Activated CD8-positive, alpha-beta memory T cell treated with anti-CD3 and anti-CD28 coated beads for 24 hours (primary cell): ENCODE measurements at places on chromosomes 13 and 19.
A peak's percentile ranks its signal among the peaks of the same experiment; 100 is the strongest.

GRCh38 chr19:19115954-19116353, 22.3 kb downstream of the TMEM161A start:
- peak; percentile 78 for DNase-seq

DNA sequence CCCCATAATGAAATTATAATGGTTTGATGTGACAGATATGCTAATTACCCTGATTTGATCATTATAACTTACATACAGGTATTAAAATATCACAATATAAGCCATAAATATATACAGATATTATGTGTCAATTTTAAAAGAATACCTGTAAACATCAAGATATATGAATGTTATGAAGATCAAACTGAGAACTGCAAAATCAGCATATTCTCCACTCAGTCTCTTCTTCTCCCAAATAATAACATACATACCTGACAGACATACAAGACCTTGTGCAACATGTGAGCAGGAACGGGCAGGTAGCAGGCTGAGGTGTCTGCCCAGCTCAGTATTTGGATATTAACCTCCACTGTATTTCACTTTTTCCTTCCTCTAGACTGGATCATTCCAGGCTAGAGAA, 547.2 kb downstream of the UQCRFS1 start:
- DNase-seq: no peak

DNA sequence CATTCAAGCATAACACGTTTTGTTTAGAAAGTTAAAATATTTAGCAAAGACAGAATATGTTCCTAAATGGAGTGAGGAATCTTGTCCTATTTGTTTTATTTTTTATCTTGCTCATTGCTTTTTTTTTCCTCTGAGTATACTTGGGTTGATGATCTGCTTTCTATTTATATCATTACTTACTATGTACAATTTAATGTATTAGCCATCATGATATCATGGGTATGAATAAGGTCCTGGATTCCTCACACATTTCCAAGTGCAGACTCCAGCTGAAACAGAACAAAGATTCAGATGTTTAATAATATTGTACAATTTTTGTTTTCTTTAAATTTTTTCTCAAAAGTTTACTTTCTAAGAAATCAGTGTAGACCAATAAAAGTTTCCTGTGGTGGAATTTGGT, 388.2 kb downstream of the GPC6 start:
- no peak for DNase-seq

GRCh38 chr13:73943137-73943964, 190.9 kb downstream of the KLF12 start:
- DNase-seq: no peak

DNA sequence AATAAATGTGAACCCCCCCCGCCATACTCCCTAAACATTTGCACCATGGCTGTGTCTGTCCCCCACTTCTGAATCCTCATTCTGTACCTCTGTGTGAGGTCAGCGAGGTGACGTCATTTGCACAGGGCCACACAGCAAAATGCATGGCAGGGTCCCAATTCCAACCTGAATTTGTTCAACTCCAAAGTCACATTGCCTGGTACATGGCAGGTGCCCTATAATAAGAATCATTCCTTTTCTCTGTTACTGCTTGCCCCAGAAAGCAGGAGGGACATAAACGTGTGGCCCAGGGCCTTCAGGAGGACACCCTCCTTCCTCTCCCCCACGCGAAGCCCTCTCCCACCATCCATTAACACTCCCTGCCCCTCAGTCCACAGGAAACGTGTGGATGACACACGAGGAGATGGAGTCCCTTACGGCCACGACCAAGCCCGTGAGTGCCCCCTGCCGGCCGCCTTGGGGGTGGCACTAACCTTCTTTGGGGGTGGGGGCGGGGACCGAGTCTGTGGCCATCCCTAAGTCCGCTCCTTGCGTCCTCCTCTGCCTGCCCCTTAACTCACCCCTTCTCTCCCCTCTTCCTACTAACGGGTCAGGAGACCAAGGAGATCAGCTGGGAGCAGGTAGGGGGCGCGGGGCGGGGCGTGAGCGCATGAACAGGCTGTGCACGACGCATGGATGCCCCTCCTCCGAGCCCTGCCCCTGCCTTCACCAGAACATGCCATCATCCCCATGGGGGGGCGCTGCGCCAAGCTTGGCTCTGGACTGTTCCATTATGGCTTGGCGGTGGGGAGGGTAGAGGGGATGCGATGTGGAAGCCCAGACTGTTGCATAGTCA, 9.4 kb downstream of the HRC start:
- peak; percentile 95 for DNase-seq

- DNase-seq: no peak
Measured at GRCh38 chr19:55670280-55671053, 4.6 kb upstream of the EPN1 start.

DNA sequence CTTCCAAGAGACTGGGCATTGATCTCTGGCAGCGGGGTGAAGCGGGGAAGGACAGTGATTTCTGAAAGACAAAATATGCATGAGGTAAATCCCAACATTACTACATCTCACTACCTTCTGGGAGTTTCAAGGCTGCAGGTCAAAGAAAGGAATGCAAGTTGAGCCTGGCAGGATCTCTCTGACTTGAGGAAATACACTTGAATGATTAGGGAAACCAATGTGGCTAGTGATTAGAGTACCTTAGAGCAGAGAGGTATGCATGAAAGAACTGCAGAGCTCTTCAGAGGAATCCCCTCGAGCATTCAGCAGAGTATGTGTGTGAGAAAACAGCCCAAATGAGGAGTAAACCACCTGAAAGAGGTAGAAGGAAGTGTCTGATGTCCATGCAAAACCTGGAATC, 2874.1 kb upstream of the PCDH20 start:
- no peak for DNase-seq

DNA sequence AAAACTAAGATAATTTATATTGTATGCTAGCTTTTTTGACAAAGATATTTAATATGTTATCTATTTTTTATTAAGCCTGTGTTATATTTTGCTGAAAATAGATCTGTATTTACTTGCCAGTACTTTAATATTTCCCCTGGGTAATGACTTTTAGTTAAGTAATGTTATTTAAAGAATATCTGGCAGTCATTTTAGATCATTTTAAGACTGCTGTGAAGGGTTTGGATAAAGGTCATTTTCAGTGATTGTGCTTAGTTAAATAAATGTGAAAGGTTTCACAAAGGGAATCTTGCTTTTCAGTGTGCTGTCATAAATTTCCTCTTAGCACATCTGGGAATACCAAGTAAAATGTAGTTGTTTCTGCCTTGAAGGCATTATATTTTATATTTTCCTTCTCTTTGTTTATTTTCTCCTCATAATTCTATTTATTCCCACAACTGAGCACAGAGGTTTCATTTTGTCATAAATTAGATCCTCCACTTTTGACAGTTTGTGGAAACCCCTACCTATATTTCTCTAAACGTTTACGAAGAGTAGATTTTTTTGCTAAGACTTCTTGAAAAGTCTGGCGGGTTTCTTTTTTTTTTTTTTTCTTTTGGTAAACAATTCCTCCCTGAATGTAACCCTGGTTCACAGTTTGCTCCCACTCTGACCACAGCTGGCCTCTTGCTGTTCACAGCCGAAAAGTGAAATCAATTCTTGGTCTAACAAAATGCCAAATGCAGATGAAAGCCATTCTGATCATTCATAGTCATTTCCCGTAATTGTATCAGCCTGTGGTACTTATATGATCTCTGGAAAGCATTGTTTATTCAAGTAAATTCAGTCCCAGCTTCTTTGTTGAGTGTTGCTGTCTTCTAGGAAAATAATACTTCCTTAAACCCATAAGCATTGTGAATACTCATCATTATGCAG, 87.8 kb downstream of the MAB21L1 start:
- no peak for DNase-seq

DNA sequence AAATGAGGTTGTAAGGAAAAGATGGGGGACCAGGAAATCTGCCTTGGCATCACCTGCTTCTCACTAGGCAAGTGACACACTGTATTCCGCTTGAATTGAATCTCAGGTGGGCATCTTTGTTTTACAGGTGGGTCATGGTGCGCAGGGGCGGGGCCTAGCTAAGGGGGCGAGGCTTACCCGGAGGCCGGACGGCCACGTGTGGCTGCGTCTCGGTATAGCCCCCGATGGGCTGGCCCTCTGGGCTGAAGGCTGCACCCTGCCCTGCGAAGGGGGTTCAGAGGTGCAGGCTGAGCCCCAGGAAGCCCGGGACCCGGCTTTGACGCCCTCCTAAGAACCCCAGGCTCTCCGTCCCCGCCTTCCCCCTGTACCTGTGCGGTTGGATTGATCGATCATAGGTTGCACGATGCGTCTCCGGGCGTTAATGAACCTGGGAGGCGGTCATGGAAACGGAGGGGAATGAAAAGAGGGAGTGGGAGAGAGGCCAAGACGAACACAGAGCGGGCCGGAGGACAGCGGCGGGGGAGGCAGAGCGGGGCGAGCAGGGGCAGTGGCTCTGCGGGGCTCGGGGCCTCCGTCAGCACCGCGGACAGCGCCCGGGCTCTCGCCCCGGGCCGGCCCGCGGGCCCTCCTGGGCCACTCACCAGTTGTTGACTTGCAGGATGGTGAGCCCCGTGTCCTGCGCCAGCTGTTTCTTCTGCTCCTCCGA, 12.5 kb downstream of the MEIS3 start:
- DNase-seq: no peak

DNA sequence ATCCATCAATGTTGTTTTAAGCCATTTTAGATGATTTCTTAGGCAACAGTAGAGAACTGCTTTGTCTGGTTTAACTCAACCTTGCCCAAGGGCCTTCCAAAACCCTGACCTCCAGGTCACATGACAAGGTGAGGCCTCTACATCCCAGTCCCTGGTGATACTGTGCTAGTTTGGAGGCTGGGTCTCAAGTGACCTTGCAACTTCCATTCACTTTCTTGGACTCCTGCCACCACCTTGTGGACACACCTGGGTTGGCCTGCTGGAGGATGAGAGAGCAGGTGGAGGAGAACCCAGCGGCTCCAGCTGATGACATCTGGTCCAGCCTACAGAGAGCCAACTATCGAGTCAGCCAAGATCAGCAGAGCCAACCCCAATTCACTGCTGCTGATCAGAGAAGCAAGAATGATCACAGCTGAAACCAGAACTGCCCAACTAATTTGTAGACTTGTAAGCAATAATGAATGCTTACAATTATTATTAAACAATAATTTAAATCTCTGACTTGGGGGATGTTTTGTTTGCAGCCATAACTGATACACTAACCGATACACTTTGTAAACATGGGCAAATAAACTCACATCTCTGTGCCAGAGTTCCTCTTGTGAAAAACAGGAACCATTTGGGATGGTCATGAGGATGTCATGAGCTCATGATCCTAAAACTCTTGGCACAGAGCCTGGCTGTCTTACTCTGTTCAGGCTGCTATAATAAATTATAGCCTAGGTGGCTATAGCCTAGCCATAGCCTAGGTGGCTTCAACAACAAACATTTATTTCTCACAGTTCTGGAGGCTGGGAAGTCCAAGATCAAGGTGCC, 11.5 kb downstream of the FAM187B start:
- DNase-seq: peak; percentile 63

- peak; percentile 89 for DNase-seq
Measured at GRCh38 chr19:42184401-42184861, 33.0 kb downstream of the DEDD2 start.
